ENCODE measurements at places on chromosomes 5 and 9.

DNA sequence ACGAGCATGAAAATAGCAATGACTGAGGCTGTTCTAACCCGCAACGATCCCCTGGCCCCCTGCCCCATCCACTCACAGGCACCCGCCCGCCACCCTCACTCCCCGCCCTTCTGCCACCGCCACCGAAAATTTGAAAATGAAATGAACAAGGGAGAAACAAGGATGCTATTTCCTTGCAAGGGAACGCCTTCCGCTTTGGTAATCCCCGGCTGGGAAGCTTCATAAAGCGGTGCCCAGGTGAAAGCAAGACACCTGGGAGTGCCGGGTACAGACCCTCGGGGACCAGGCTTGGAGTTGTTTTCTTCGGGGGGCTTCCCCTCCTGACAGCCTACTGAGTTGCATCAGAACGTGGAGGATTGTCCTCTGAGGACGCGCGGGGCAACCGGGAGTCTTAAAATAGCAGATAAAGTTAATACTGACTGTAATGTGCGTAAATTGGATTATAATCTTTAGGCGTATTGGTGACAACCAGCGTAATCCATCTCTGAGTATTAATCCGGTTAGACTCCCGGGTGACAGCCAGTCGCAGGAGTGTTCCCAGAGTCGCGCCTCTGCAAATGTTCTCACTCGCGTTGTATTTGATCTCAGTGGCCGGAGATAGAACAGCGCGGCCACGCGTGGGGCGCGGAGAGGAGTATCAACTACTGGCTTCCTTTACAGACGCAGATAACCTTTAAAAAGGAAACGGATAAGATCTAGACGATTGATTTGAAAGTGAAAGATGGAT lies 885 bp upstream of the MLLT3 start:
- peak; percentile 49 for DNase-seq

DNA sequence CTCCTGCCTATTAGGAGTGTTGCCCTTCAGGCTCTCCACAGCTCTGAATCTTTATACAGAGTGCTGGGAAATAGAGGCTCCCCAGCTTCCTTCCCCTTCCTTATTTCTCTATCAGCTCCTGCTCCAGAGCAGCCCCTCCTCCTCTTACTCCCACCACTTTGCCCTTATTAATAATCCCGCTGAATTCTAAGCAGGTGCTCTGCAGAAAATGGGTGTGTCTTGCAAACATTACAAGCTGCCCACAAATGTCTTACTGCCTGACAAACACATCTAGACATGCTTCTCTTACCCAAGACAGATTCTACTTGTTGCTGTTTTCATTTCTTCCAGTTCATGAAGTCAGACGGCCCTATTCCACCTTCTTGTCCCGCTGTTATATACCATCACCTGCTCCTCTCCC lies 6.4 kb downstream of the PHF24 start:
- no peak for DNase-seq

GRCh38 chr5:2164586-2164985 lies 281.9 kb upstream of the IRX4 start:
- DNase-seq = no peak

GRCh38 chr5:140561753-140562523 lies 2.5 kb downstream of the APBB3 start:
- DNase-seq = no peak

DNA sequence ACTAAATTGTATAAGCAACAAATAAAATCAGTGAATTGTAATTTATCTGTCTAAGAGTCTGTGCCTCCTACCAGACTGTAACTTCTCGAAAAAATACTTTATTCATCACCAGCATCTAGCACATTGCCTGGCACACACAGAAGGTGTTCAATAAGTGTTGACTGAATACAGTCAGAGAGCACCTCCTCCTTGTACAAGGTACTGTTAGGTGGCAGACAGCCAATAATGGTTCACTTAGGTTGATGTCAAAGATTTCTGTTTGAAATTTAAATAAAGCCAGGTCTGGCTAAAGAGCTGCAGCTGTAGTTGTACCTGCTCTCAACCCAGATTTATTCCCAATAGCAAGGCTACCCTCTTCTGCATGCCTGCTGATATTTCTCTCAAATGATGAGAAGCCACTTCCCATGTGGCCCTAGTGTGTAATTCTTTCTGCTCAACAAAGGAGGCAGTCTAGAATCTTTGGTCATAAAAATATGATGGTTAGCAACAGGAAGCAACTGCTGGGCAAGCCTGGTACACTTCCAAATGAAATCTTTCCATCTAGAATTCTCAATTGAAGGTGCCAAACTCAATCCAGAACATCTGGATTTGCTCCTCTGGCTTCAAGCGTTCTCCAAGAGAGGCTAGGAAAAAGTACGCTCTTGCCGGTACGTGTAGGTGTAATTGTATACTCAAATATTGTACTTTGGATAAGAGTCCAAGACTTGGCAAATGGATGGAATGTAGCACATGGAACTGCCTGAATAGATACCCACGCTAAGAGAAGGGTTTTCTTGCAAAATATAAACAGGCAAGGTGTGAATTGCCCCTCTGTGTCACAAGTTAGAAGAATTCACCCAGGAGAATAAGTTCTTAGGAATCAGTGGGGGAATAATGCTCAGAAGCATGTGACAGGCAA lies 95.6 kb downstream of the NR6A1 start:
- no peak for DNase-seq

DNA sequence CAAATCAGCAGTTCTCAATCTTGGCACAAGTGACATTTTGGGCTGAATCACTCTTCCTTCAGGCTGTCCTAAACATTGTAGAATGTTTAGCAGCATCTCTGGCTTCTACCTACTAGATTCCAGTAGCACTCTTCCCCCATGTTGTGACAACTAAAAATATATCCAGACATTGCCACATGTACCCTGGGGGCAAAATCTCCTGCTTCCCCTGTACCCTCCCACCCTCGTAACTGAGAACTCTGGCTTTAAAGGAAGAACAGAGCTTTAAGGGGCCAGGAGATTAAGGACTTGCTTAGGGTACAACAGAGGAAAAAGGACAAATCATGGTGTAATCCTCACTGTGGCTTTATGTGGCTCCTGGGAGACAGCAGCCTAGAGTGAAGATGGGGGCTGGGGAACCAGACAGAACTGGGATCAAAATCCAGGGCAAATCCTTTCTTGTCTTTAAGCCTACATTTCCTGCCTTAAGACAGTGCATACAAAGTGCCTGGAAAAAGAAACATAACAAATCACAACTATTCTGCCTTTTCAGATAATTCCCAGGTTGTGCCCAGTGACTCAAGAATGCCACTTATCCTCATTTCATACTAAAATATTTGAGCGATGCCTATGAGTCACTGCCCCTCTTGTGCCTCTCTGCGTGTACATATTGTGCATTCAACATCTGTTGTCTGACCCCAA lies 109.3 kb downstream of the DAPK1 start:
- no peak for DNase-seq
